Esophagus mucosa (tissue), 1 donor: ENCODE measurements at places on chromosomes 12 and 14. TPM values are rescaled to one million over a fixed set of nuclear protein-coding genes. Genes with fewer than 3 reads are reported as not detected.

Gene TAS2R7
- not detected for total RNA-seq

Gene BCL11B
- total RNA-seq, result 10.6 TPM

Gene TMEM63C
- 4.7 TPM for total RNA-seq

Gene ANO4
- total RNA-seq, result not detected

Gene KCNK13
- 0.28 TPM for total RNA-seq

Gene LYSET
- 13.9 TPM for total RNA-seq

Gene RNASE4
- total RNA-seq, result 1.7 TPM

Gene BCL2L2
- 29.1 TPM for total RNA-seq

Gene C1S
- 36.5 TPM for total RNA-seq

Gene SIX6
- not detected for total RNA-seq

Gene SERPINA5
- total RNA-seq, result 0.28 TPM

Gene VCPKMT
- 5.3 TPM for total RNA-seq

Gene CLMN
- total RNA-seq, result 9.6 TPM

Gene KLRD1
- total RNA-seq, result not detected
